ENCODE measurements at places on chromosomes 5 and 9. TPM values are rescaled to one million over a fixed set of nuclear protein-coding genes. Genes with fewer than 3 reads are reported as not detected.

The NMUR2 gene
- total RNA-seq = not detected

The DRD1 gene
- total RNA-seq = 0.13 TPM

The UNC5A gene
- 0.75 TPM for total RNA-seq

The TESK1 gene
- 41.1 TPM for total RNA-seq

The FYB1 gene
- 23.9 TPM for total RNA-seq

The TEX10 gene
- 15.8 TPM for total RNA-seq

The FOXD4L3 gene
- 0.19 TPM for total RNA-seq

The PDLIM4 gene
- total RNA-seq = 89.5 TPM

The SV2C gene
- 0.06 TPM for total RNA-seq

The CTXN3 gene
- total RNA-seq = not detected

The AGXT2 gene
- not detected for total RNA-seq

The CCL27 gene
- total RNA-seq = not detected

The ADAMTS6 gene
- 2.8 TPM for total RNA-seq

The PCDHGB7 gene
- total RNA-seq = 7.8 TPM

The CNTFR gene
- total RNA-seq = 41.9 TPM

The EDIL3 gene
- total RNA-seq = 4.0 TPM

The PTCD2 gene
- total RNA-seq = 4.8 TPM

The OGN gene
- 24.6 TPM for total RNA-seq

The BAG1 gene
- total RNA-seq = 58.8 TPM

The AJM1 gene
- 0.82 TPM for total RNA-seq

The FAM153A gene
- 13.1 TPM for total RNA-seq

The SETX gene
- 61.4 TPM for total RNA-seq
